ENCODE measurements at places on chromosomes 5 and 9.

DNA sequence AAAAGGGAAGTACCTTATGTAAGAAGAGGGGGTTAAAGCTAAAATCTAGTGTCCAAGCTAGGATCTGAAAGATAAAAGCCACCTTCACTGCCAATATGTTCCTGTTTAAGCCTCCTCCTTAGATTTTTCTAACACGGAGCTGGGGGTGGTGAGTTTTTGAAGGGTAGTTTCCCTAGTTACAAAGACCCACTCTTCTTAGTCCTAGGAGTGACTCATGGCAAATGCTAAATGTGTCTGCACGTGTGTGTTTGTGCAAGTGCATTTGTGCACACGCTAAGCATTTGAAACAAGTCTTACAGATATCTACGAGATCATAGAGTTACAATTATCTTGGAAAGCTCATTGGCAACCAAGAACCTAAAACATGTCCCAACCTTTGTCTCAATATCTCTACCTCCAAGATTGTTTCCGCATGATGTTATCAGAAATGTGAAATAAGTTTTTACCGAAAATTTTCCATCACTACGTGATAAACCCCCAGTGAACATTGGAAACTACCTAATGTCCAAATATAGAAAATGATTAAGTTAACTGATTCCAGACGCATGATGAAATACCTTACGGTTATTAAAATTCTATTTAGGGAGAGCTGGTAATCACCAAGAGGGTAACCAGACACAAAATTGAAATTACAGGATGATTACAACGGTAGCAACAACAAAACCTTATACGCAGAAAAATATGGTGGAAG, 78.0 kb upstream of the HRH2 start:
- no peak for DNase-seq

DNA sequence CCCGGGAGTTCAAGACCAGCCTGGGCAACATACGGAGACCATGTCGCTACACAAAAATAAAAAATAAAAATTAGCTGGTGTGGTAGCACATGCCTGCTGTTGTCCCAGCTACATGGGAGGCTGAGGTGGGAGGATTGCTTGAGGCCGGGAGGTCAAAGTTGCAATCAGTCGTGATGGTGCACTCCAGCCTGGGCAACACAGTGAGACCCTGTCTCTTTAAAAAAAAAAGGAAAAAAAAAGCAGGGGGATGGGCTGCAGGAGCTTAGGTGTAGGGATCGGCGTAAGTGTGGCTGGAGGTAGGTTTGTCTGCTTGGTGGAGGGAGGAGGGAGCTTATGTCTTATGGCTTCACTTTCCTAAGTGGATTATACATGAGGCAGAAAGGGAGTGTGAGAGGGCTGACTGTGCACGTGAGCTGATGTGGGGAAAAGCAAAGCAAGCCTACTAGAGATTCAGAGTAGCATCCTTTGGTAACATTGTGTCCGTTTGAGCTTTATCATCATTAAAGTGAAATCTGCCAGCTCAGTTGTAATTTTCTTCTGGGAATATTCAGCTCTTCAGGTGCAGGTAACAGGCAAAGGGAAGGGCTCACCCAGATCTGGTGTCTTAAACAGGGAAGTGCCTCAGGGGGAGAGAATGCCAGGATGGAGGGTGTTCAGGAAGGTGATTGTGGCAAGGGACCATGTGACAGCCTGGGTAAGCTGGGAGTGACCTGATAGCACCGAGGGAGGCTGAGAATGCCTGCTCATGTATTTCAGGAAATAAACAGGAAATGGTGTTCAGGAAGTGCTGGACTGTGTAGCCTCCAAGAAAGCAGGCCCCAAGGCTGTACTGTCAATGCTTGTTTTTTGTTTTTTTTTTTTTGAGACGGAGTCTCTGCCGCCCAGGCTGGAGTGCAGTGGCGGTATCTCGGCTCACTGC, 17.6 kb upstream of the SETX start:
- DNase-seq: no peak

GRCh38 chr5:36681711-36682110, 75.3 kb downstream of the SLC1A3 start:
- no peak for DNase-seq

- no peak for DNase-seq
Observed at GRCh38 chr5:76626738-76627137, 3.5 kb upstream of the F2RL2 start.

DNA sequence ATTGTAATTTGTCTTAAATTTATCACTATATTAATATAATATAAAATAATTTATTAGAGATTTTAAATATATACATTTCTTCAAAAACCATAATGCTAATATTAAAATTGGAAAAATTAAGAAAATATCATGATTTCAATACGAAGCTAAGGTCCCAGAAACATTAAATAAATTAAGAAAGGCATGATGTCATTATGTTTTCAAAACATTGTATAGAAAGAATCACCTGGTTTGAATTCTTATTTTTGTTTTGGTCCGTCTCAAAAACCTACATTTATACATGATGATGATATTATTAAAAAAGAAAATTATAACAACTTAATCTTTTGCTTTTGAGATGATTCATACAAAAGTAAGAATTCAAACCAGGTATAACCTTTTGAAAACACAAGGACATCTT, 8.2 kb upstream of the EDIL3 start:
- no peak for DNase-seq

DNA sequence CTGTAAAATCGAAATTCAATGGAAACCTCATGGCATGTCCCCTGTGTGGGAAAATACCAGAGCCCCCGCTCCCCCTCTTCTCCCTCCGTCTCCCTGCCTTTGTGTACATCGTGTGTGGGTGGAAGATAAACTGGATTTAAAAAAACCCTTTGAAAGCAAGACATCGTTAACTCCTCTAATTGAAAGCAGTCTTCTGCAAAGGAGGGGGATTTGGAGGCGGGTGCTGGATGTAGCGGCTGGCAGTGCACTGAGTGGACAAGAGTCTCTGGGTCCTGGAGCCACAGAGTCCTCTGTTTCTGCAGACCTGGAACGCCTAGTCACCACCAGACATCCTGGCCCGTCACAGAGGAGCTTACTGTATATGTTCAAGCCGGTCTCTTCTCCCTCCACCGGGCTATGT, 169.4 kb downstream of the PAPPA start:
- DNase-seq: no peak

GRCh38 chr5:137665678-137666460, 70.0 kb downstream of the KLHL3 start:
- DNase-seq: no peak

DNA sequence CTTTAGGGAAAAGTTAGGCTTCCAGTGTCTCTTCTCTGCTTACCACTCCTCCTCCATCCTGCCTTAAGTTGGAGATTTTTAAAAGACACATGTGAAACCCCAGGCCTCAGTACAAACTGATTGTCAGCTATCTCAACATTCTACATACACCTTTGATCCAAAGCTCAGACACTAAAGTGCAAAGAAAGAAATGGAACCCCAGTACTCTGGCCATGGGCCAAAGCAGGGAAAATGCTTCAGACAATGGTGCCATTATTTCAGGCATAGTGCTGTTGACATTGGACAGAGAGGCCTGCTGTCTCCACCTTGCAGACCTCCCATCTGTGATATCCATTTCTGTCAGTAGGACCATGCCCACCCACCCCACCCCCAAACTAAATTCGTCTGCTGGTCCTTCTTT, 49.1 kb downstream of the G3BP1 start:
- DNase-seq: no peak

GRCh38 chr5:130994496-130995253, 170.4 kb downstream of the HINT1 start:
- DNase-seq: no peak

Measured in NT2/D1 (cell line).